ENCODE measurements at places on chromosomes 1 and 21.

- DNase-seq = no peak
These were observed 213.1 kb downstream of the PCP4 start for GRCh38 chr21:40080385-40080784.

DNA sequence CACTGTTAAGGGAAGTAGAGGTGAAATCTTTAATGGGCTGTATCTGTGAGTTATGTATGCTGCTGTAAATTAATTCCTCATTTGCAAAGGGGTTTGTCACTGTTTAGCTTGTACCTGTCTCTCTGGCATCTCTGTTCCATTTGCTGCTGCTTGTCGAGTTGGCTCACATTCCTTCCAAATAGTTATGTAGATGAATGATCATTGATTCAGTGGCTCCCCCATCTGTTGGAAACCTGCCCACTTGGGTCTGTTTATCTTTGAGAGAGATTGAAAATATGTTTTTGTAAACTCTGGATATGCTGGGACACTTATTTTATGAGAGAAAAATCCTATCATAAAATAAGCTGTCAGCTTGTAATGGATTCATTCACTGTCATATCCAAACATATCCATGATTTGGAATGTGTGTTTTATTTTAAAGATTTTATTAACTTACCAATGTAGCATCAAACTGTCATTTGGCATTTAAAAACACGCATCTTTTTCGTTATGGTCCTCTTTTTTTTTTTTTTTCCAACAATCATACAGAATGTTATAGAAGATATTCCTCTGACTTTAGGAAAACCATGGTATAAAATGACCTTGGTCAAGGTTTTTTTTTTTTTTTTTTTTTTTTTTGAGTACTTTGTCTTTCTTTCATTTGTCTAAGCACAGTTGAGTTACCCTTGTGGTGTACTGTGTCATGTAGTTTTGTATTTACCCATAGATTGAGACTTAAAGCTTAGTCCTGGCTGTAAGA lies 3.5 kb downstream of the RYR2 start:
- no peak for DNase-seq

DNA sequence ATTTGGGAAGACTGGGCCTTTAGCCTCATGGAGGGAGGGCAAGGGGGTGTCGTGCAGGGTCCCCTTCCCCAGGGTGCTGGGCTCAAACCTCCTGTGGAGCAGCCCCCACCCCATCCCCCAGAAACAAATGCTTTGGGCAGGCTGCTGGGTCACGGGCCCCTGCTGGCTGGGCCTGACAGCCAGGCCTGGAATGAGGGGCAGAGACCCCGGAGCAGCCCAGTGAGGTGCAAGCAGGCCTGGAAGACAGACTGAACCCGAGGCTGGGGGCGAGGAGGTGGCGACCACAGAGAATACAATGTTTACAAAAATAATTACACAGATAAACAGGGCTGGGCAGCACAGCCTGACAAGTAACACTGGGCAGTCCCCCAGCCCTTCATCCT lies 5.3 kb downstream of the CCDC24 start:
- DNase-seq = no peak

GRCh38 chr1:29523576-29523975 lies 287.3 kb downstream of the PTPRU start:
- DNase-seq = no peak

GRCh38 chr21:42315296-42315891 lies at the start of gene TFF3:
TSS of gene TFF3 (minus strand) at chr21:42315409. CDS start at chr21:42315374, 35 bp downstream.
- no peak for DNase-seq

GRCh38 chr1:76153841-76154205 lies 79.3 kb downstream of the ST6GALNAC3 start:
- DNase-seq = no peak

GRCh38 chr1:185570962-185571361 lies 163.2 kb upstream of the HMCN1 start:
- DNase-seq = no peak

GRCh38 chr1:11335417-11336056 lies 62.5 kb downstream of the UBIAD1 start:
- DNase-seq = no peak

GRCh38 chr1:228538831-228539230 lies 51.6 kb downstream of the RNF187 start:
- no peak for DNase-seq

DNA sequence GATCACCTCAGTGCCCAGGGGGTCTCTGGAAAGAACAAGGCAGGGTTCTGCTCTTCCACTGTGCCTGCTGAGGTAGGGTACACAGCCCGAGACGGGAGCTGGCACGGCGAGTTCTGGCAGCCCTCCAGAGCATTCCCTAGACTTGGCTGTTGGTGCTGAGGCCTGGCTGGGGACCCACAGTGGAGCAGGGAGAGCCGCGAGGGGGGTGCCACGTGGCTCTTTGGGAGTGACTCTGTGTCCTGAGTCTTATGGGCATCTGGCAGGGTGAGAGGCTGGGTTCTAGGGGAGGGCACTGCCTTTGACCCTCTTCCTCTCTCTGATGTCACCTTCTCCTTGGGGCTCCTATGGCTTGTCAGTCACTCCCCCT lies 336.4 kb downstream of the CAMTA1 start:
- DNase-seq = no peak

- DNase-seq = no peak
These were observed 41.5 kb downstream of the SLC66A1 start for GRCh38 chr1:19353596-19353995.

- DNase-seq = no peak
These were observed 153.3 kb downstream of the PTPRU start for GRCh38 chr1:29389533-29390041.

- DNase-seq = no peak
These were observed 16.6 kb downstream of the NFIA start for GRCh38 chr1:61098906-61099437.

GRCh38 chr1:85289848-85290335 lies 13.5 kb upstream of the BCL10 start:
- no peak for DNase-seq
